ENCODE measurements at places on chromosomes 16 and 17.
A peak's percentile ranks its signal among the peaks of the same experiment; 100 is the strongest.

DNA sequence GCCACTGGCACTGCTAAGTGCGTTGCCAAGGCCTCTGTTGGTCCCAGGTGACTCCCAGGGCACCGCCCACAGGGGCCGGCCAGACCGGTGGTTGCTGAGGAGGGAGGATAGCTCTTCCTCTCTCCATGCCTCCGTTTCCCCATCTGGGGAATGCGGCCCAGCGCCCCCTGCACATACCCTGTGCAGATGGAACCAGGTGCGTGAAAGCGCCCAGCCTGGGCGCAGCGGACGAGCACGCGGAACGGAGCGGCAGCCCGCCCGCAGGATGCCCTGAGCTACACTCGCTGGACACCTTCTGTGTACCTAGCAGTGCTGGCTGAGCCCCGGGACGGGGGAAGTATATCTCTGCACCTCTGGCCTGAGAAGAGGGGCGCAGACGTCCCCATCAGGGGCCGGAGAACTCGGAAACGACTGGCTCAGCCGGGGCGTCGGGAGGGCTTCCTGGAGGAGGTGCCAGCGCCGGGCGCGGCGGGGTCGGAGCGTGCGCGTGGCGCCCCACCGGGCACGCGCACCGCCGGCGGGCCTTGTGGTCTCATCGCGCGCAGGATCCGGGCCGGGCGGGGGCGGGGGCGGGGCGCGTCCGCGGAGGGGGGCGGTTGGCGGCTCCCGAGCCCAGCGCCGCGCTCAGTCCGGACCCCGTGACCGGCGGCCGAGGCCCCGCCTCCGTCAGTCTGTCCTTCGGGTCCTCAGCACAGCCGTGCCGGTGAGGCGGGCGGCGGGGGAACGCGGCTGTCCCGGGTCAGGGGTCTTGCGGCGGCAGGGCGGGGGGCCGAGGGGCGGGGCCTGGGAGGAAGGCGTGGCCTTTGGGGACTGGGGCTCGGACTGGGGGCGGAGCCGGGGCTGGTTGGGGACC, at the start of the genes CCDC78 and HAGHL:
Gene CCDC78, minus strand, starts transcription at position 6 of the 853 bp plus-strand sequence. CDS start 76 bp downstream, outside the sequence.
Gene HAGHL, plus strand, starts transcription at position 669 of the 853 bp plus-strand sequence. CDS start 404 bp downstream, outside the sequence.
- DNase-seq: peak; percentile 38

GRCh38 chr16:84916178-84916577, 95.2 kb downstream of the ZDHHC7 start:
- DNase-seq: no peak

DNA sequence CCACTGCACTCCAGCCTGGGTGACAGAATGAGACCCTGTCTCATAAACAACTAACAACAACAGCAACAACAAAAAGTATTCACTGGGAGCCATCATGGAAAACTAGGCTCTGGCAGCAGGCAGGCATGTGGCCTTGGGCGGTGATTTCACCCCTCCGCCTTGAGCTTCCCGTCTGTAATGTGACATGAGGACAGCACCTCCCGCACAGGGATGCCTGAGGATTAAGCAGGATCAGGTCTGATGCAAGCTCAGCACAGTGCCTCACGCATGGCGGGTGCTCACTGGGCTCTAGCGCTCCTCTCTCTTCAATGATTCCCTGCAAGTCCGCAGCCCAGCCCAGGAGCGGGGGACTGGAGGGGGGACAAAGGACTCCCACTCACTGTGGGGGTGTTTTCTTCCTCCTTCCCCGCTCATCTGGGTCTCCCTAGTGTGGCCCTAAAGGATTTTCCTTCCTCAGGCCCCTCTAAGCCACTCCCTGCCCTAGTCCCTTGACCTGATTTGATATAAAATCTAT, 2.8 kb downstream of the PLCD3 start:
- no peak for DNase-seq

DNA sequence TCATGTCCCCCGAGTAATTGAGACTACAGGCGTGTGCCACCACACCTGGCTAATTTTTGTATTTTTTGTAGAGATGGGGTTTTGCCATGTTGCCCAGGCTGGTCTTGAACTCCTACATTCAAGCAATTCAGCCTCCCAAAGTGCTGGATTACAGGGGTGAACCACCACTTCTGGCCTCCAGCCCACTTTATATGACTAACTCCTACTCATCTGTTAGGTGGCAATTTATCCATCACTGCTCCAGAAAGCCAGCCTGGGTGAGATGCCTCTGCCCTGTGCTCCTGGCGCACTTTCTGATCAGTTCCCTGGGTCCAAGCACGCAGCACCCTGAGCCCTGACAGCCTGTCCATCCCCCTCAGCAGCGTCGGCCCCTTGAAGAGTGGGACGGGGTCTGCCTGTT, 29.4 kb downstream of the ADAM11 start:
- no peak for DNase-seq

DNA sequence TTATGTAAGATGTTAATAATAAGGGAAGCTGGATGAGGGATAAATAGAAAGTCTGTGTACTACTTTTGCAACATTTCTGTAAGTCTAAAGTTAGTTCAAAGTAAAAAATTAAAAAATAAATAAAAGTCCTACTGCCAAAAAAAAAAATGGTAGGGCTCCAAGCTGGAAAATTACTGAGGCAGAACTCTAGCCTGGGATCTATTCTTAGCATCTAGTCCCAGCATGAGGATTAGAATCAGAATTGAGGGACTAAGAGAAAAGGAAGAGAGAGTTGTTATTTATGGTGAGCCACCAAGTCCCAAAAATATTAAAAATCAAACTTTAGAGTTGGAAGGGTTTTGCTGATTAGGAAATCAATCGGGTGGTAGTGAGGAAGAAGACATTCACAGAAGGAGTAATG, 110.3 kb downstream of the CYB561 start:
- DNase-seq: no peak

DNA sequence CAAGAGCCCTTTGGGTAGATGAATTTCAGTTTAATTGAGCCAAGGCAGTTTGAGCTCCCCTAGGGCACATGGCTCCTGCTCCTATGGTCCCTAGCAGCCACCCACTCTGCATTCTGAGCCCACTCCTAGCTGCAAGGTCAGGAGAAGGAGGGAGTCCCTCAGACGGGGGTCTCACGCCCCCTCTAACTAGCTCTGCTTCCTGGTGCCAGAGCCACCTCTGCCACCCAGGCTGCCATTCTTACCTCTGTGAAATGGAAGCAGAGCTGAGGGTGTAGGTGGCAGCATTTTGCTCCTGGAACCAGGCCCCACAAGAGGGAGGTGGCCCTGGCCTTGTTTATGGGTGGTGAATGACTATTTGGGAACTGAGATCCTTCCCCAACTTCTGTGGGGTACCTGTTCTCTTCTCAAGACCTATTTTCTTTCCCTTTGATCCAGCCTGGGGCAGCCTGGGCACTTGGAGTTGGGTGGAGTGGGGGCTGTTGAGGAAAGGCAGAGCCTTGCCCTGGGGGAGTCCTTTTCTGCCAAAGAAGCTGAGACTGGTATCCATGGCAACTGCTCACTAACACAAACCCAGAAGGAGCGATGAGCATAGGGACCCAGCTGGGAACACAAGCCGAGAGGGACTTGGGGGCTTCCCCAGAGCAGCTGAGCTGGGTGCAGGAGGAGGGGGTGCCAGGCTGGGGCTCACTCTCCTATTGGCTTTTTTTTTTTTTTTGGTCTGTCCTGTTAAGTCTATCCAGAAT, 4.8 kb downstream of the SPNS2 start:
- DNase-seq: no peak

- no peak for DNase-seq
These were observed 11.4 kb upstream of the DUS1L start for GRCh38 chr17:82076785-82077591.

- DNase-seq: no peak
These were observed 21.9 kb downstream of the KCNJ2 start for GRCh38 chr17:70190959-70191805.

- DNase-seq: no peak
These were observed 30.9 kb downstream of the TMEM204 start for GRCh38 chr16:1564325-1564724.

GRCh38 chr16:80060470-80060869, 459.9 kb upstream of the MAF start:
- DNase-seq: no peak

GRCh38 chr16:49350265-49351095, 23.1 kb upstream of the C16orf78 start:
- no peak for DNase-seq

DNA sequence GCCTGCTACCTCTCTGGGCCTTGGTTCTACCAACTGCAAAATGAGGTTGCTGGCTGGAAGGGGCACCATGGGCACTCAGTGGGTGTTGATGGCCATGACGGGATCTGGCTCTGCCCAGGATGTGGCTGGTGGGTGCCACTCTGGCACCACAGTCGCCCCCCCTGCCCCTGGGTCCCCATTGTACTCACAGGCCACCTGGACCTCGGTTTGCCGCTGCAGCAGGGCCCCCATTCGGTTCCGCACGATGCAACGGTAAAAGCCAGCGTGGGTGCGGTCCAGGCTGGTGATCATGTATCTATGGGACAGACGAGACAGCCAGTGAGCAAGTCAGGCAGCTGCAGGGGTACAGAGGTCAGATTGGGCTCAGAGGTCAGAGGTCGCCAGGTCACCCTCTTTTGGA, 160.1 kb upstream of the CDC42EP4 start:
- DNase-seq: no peak

GRCh38 chr17:72726936-72727335, 365.6 kb downstream of the SLC39A11 start:
- no peak for DNase-seq

- no peak for DNase-seq
These were observed 26.2 kb upstream of the WFDC1 start for GRCh38 chr16:84268291-84269040.

- DNase-seq: peak; percentile 40
These were observed 412 bp downstream of the EPN2 start for GRCh38 chr17:19237389-19238166.

DNA sequence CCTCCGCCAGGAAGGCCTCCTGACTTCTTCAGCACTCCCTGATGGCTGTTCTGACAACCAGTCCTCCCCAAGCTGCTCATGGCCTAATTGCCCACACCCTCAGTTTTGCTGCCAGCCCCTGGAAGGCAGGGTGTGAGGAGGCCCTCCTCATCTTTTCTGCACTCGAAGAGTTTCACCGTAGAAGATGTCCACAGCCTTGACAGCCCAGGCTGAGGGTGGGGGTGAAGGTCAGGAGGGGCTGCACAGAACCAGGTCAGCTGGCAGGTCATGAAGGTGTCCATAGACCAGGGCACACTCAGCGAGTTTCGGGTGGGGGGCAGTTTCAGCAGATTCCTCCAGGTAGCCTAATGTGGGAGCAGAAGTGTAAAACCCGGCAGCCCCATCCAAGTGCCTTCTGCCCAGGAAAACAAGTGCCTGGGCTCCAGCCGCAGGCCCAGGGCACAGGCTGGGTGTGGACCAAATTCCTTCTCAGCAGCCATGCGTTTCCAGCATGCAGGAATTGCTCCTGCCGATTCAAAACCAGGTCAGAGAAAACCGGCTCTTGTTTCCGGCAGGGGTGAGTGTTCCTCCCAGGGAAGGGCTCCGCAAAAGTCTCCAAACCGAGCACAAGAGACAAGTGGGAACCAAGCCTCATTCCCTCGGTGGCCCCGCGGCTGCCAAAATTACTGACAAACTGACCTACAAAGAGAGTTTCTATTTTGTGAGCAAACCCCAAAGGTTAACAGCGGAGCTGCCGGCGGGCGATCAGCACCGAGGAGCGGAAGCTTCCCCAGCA, 228.8 kb downstream of the C16orf78 start:
- no peak for DNase-seq

DNA sequence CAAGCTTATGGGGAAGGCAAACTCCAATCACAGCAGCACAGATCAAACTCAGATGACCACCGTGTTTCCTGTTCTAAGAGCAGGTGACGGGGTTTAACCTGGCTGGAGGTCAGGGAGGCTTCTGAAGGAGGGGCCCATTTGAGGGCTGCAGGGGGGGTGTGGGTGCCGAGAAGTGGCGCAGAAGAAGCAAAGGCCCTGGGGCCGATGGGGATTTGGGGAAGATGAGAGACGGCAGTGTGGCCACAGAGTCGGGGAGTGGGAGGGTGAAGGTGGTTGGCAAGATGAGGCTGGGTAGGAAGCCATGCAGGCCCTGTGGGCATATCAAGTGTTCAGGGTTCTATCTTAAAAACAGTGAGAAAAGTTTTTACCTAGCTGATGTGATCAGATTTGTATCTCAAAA, 122.9 kb downstream of the CLEC16A start:
- no peak for DNase-seq

Measured in stimulated activated CD4-positive, alpha-beta T cell treated with anti-CD3 and anti-CD28 coated beads, Interleukin-15, amount 100 ng/mL, for 1 hour (primary cell).